HTR-8/SVneo (cell line): ENCODE measurements at places on chromosomes 5 and 9.

DNA sequence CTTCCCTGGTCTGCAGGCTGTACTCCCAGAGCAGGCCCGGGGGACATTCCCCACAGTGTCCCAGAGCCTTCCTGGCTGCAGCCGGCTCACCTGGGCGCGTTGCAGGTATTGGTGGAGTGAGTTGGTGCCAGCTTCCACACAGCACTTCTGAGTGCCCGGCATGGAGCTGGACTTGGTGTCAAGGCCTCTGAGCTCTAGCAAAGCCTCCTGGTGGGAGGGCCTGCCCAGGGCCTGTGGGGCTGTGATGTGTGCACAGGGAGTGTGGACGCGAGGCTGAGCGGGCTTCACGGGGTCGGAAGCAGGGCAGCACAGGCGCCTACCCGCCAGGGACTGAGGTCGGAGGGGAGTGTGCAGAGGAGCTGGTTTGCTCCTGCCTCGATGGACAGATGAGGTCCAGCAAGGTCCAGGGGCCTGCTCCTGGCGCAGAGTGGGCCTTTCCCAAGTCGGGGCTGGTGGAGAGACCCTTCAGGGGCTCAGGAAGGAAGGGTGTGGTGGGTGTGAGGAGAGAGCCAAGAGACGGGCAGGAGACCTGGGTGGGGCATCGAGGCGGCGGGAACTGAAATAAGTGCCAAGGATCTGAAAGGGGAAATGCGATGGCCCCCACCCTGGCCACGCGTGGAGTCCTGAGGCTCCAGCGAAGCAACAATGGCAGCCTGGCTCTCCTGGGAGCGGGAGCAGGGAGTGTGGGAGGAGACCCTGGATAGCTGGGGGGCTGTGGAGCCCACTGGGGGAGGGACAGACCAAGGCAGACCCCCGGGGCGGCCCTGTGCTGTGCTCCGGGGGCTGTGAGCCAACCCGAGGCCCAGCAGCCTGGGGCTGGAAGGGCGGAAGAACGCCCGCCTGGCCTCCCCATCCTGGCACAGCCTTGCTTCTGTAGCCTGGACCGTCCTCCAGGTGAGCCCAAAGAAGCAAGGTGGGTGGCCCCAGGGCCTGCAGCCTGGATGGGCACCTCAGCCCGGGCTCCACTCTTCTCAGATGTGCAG is 78.4 kb downstream of the RXRA start:
- no peak for DNase-seq

DNA sequence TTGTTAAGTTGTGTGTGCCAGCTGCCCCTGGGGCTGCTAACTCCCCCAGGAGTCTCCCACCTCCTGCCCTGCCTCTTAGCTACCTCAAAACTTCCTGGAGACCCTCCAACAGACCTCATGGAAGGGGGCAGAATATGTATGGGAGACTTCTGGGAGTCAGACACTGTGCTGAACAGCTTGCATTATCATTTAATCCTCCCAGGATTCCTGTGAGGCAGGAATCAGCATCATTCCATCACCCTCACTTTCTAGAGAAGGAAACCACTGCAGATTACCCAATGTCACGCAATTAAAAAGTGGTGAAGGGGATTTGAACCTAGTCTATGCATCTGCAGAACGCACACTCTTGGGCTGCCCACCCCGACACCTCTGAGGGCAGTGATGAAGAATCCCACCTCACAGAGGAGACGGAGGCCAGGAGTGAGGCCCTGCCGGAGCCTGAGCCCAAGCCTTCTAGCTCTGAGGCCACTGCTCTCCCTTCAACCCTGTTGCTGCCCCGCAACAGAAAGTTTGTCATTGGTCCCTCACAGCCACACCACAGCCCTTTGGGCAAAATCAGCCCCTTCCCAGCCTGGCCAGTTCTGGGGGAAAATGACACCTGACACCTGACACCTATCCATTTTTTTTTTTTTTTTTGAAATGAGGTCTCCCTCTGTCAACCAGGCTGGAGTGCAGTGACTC is 30.3 kb upstream of the IL17B start:
- DNase-seq = no peak

DNA sequence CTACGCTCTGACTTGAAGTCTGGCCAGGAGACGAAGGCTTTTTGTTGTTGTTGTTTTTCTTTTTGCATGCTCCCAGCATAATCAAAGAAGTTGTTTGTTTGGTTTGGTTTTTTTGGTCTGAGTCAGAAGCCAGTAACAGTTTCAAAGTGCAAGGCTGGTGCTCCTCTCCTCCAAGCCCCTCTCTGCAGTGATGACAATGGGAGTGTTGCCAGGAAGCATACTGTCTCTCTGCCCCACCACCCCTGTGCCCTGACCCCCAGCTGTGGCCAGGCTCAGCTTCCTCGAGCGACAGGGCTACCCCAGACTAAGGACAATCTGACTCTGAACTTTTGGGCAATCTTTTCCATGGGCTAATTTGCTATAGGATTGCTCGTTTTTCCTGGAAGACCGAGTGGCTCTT is 173.8 kb upstream of the PITX1 start:
- DNase-seq = no peak

GRCh38 chr5:38258042-38258318 is 379 bp upstream of the EGFLAM start:
- no peak for DNase-seq

- DNase-seq = no peak
Measured at GRCh38 chr5:90739567-90739966, 181.0 kb downstream of the ADGRV1 start.

DNA sequence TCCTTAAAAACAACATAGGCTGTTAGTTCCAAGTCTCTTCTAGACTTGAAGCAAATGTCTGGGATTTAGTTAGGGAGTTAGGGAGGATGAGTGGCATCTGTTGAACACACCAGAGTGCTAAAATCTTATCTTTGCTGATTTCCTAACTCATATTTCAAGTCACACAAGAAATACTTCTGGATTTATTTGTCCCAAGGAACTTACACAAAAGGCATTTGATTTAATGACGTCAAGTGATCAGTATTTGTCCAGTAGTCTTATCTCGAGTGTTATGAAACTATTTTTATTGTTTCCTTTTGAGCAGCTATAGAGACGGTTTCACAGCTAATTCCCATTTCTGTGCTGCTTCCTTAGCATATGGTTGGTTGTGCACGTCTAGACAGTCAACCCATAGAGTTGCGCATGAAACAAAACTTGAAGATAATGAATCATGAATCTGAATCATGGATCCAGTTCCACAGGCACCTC is 140.5 kb upstream of the TUT7 start:
- peak; percentile 17 for DNase-seq

GRCh38 chr5:178145965-178146820 is 7.5 kb downstream of the NHP2 start:
- DNase-seq = peak; percentile 55

- no peak for DNase-seq
Measured at GRCh38 chr5:135833961-135834638, 363 bp upstream of the SLC25A48 start.

GRCh38 chr9:114503522-114504340 is 1.5 kb downstream of the WHRN start:
- DNase-seq = no peak

DNA sequence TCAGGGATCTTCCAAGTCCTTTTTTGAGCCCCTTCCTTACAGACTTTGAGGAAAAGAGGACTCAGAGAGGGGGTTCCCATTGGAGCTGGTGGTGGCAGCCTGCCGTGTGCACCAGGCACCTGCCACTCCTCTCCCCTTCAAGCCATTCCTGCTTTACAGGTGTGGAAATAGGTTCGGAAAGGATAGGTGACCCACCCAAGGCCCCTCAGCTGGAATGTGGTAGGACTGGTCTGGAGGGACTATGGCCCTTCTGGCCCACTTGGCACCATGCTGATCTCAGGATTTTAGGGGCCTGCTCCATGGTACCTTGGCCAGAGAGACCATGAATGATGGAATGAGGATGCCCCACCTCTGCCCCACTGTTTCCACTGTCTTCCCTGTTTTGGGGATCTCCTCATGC is 1.4 kb downstream of the GALNT12 start:
- DNase-seq = no peak

DNA sequence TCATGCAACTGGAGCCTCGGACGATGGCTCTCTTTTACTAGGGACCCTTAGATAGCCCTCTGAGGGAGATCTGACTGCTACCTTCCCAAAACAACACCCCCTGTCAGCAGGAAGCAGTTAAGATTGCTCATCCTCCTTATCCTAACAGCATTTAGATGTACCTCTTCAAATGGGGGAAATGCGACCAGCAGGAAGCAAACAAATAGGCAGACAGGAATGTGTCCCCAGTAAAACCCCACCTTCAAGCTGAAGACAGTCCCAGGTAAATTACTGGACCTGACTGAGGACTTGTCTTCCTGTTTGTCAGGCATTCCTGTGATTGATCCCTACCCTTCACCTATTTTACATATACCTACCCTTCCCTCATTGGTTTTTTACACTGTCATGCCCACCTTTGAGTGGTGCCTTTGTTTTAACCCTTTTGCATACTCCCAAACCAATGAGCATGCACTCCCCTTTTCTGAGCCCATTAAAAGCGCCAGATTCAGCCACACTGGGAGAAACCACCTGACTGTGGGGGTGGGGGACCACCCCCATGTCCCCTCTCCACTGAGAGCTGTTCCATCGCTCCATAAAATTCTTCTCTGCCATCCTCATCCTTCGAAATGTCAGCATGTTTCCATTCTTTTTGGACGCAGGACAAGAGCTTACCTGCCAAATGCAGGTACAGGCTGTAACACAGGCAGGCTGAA is 954.0 kb upstream of the CDH6 start:
- DNase-seq = no peak

DNA sequence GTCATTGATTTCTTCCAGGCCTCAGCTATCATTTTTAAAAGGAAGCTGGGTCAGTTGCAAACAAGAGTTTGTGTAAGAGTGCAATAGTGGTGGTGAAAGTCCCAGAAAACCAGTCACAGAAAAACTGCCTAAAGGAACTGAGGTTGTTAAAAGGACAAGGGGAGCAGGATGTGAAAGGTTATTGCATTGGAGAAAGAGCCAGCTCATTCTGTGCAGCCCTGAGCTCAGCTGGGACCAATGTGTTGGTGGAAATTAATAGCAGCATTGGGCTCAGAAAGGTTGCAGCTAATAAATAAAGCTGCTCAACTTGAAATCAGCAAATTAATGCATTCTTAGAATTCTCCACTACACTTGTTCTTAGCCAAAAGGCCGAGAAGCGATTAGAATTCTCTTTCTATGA is 34.9 kb downstream of the NREP start:
- DNase-seq = no peak

GRCh38 chr5:82358457-82358856 is 80.3 kb upstream of the RPS23 start:
- DNase-seq = no peak

- no peak for DNase-seq
Measured at GRCh38 chr9:136047775-136048559, 47.1 kb downstream of the NACC2 start.

DNA sequence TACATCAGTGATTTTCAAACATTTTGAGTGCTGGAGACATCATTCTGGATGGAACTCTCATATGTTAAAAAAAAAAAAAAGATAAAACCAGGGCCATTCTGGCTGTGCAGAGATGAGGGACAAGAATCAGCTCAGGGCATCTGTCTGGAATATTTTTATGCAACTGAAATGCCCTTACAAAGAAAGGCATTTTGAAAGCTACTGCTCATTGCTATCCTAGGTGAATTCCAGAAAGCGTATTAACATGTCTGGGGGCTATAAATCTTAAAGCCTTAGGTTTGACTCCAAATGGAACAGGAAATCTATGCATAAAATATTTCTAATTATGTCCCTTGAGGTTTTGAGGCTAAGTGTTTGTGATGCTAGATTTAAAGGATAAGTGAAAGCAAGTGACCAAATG is 14.9 kb upstream of the PCSK1 start:
- DNase-seq = peak; percentile 20
